ENCODE measurements at places on chromosomes 12 and 14.

DNA sequence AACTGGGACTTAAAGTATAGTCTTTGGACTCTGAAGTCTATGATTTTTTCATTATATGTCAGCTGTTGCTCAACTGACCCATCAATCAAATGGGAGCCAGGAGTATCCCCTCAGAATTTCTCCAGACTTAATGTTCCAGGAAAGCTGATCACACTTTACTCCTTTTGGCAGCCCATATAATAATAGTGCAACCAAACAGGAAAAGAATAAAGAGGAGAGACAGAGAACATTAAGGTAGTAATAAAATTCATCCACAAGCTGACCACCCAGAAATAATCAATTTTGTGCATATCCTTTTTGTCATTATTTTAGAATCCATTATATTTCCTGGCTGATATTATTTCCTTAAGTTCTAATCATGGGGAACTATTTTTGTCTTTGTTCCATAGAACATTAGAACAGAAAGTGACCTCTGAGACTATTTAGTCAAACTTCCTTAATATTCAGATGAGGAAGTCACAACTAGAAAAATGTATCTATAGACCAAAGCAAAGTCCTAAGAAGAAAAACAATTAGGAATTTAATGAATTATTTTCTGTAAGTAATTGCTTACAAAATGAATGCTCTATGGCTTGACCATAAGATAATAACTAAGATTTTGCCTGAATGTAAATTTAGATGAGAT is 238.1 kb upstream of the SEL1L start:
- DNase-seq, result no peak

DNA sequence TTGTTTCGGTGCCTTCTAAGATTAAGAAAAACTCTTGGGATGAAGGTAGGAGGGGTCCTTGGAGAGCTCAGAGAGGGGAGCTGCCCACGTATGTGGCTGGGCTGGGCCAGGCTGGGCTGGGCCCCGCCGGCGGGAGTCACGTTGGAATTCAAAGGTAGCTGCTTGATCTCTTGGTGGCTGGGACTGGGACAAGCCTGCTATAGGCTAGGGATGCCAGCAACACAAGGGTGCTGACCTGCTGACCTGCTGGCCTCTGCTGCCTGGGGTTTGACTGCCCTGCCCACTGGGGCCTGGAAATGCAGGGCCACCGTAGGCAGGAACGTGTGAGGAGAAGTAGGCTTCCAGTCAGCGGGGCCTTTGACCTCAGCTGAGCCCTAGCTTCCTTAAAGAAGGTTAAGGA is 52.8 kb upstream of the GTF2A1 start:
- DNase-seq, result no peak

GRCh38 chr14:70642303-70643235 is 853 bp downstream of the TTC9 start:
- no peak for DNase-seq

DNA sequence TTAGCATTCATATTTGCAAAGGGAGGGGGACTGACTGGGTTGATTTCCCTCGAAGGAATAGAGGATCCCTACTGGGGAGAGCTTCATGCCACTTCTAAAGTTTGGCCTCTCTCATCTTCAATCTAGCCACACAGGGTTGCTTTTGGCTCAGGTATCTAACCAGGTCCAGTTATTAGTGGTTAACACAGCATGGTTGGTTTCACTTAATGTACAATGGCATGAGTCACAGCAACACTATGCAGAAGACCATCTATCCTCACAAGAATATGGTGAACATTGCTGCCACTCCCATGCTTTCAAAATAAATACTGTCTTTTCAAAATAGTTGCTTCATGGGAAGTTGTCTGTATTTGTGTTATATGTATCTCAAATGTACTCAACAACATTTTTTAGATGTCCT is 6.6 kb upstream of the RAB3IP start:
- no peak for DNase-seq

- no peak for DNase-seq
These were observed 14.6 kb downstream of the ATXN7L3B start for GRCh38 chr12:74552201-74552600.

DNA sequence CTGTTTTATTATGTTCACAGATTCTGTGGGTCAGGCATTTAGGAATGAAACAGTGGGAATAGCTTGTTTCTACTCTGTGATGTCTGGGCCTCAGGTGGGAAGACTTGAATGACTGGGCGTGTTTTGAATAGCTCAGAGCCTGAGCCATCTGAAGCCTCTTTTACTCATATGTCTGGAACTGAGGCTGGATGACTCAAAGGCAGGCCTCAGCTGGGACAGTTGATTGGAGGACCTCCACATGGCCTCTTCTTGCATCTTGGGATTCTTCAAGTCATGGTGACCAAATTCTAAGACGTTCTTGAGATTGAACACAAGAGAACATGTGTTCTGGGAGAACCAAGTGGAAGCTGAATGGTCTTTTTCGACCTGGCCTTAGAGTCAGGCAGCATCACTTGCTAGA is 45.8 kb upstream of the TBX3 start:
- DNase-seq, result no peak
